ENCODE measurements at places on chromosomes 3 and 15. TPM values are rescaled to one million over a fixed set of nuclear protein-coding genes. Genes with fewer than 3 reads are reported as not detected.

LRRN1 gene
- total RNA-seq, result 6.9 TPM

CEP19 gene
- 4.6 TPM for total RNA-seq

GOLGA8A gene
- total RNA-seq, result 242 TPM

ATP13A5 gene
- total RNA-seq, result not detected

C2CD4B gene
- not detected for total RNA-seq

ANKRD63 gene
- 0.31 TPM for total RNA-seq

TEX9 gene
- total RNA-seq, result 3.0 TPM

DNA sequence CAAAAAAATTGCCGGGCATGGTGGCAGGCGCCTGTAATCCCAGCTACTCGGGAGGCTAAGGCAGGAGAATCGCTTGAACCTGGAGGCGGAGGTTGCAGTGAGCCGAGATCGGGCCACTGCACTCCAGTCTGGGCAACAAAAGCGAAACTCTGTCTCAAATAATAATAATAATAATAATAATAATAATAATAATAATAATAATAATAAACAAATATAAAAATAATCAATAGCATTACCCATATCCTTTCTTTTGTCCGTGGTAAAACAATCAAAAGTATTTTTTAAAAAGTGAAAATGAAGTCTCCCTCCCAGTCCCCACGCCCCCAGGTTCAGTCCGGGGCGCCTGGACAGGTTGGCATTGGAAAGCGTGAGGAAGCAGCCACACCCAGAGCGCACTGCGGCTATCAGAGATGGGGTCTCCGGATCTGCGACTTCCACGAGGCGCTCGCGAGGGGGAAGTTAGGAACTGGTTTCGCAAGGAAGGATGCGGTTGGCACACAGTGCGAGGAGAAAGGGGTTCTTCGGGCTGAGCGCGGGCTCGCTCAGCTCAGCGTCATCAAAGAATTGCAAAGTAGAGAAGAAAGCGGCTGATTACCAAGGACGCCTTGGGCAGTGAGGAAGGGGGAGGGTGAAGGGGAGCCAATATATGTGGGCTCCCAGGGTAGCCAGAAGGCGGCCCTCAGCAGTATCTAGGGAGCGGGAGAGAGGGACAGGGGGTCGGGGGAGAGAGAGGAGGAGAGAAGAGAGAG lies 69.5 kb upstream of the EPHB3 start:
- no peak for DNase-seq
- no peaks in the 10 kb centered on the region for H3K36me3 ChIP-seq
- peak overlapping the region; percentile 76 for H3K4me3 ChIP-seq
- H3K27ac ChIP-seq, result peak overlapping the region; percentile 8
- peaks cover 54% of the 10 kb centered on the region for H3K27me3 ChIP-seq
- H3K4me1 ChIP-seq, result peaks cover 8% of the 10 kb centered on the region

GRCh38 chr15:55764398-55764797 lies 21.4 kb upstream of the PRTG start:
- DNase-seq, result no peak
- H3K27me3 ChIP-seq, result peaks cover 2% of the 10 kb centered on the region
- no peak overlapping the region for H3K27ac ChIP-seq

DNA sequence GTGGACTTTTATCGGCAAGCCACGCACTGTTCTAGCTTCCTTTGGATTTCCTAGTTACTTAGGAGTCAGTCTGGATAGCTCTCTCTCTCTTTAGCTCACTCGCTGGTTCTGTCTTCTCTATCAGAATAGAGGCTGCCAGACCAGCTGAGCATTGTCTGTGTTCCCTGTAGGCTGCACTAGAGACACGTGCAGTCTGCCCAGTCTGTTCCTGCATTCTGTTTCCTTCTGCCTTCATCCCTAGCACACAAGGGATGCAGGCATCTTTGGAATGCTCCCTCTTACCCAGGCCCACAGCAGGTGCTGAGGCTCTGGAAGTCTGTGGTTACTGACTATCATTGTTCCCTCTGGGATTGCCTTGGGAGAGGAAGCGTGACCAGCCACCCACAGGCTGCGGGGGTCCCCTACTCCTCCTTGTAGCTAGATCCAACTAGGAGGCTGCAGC lies 322.8 kb downstream of the ZNF621 start:
- peaks cover 6% of the 10 kb centered on the region for H3K4me1 ChIP-seq
- DNase-seq, result no peak
- no peaks in the 10 kb centered on the region for H3K36me3 ChIP-seq
- H3K27me3 ChIP-seq, result peaks cover 1% of the 10 kb centered on the region
- no peak overlapping the region for H3K27ac ChIP-seq

- H3K27me3 ChIP-seq, result peaks cover 11% of the 10 kb centered on the region
- no peak overlapping the region for H3K4me3 ChIP-seq
- H3K4me1 ChIP-seq, result no peaks in the 10 kb centered on the region
- H3K36me3 ChIP-seq, result no peaks in the 10 kb centered on the region
- no peak for DNase-seq
These were observed 6.9 kb upstream of the CFAP20DC start for GRCh38 chr3:59056706-59057105.

DNA sequence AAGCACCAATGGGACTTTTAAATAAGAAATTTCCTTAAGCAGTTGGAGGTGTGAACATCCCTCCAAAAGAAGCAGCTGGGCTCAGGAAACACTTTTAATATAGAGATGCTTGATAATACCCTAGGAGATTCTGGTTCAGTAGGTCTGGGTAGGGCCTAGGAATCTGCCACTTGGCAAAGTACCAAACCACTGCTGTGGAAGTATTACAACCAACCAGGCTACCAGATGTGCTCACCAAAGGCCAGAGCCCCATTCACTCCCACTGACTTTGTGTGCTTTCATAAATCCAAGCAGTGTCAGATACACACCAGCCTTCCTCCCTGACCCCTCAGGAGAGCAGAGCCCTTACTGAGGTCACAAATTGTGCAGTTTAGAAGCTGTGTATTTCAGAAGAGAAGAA lies 162.6 kb downstream of the CCNL1 start:
- peaks cover 2% of the 10 kb centered on the region for H3K27me3 ChIP-seq
- H3K4me1 ChIP-seq, result no peaks in the 10 kb centered on the region
- DNase-seq, result no peak
- no peak overlapping the region for H3K4me3 ChIP-seq
- no peaks in the 10 kb centered on the region for H3K36me3 ChIP-seq

DNA sequence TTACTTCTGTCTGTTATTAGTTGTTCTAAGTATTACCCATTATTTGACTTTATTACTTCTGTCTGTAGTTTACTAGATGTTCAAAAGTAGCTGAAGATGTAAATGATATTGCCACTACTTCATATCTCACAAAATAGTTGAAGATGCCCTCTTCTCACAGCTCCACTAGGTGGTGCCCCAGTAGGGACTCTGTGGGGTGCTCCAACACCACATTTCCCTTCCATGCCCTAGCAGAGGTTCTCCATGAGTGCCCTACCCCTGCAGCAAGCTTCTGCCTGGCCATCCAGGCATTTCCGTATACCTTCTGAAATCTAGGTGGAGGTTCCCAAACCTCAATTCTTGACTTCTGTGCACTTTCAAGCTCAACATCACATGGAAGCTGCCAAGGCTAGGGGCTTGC lies 80.8 kb downstream of the KCNH8 start:
- no peaks in the 10 kb centered on the region for H3K27me3 ChIP-seq
- H3K36me3 ChIP-seq, result no peaks in the 10 kb centered on the region
- H3K4me1 ChIP-seq, result peaks cover 6% of the 10 kb centered on the region

DNA sequence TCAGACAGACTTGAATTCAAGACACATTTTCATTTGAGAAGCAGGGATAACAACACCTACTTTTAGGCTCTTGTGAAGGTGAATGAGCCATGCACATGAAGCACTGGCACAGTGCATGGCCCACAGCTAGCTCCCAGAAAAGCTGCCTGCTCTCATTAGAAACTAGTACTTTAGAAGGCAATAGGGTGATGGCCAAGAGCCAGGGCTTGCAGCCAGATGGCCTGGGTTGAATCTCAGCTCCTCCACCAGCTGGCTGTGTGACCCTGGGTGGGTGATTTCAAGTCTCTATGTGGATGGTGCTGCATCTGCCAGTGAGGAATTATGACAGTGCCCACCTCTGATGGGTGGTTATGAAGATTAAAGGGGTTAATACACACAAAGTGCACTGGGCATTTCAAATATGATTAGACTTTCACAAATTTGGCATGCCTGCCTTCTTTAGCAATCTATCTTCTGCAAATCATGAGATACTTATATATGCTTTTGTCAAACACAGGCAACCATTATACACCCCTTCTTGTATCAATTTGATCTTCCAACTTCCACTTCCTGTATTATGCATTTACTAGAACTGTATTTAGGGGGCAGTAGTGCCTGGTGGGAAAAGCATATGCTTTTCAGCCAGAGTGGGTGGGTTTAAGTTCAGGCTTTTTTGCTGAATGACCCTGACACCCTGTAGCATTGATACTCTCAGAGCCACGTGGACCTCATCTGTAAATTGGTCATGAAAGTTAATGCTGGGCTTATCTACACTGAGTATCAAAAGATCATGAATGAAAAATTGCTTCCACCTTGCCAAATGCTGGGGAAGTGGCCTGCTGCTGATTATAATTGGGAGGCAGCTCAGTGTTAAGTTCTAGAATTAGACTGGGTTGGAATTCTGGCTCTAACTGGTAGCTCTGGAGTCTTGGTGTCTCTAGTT lies 34.7 kb upstream of the RBP1 start:
- no peaks in the 10 kb centered on the region for H3K27me3 ChIP-seq
- DNase-seq, result no peak
- H3K36me3 ChIP-seq, result peaks cover 20% of the 10 kb centered on the region
- H3K4me1 ChIP-seq, result no peaks in the 10 kb centered on the region
- H3K4me3 ChIP-seq, result no peak overlapping the region

DNA sequence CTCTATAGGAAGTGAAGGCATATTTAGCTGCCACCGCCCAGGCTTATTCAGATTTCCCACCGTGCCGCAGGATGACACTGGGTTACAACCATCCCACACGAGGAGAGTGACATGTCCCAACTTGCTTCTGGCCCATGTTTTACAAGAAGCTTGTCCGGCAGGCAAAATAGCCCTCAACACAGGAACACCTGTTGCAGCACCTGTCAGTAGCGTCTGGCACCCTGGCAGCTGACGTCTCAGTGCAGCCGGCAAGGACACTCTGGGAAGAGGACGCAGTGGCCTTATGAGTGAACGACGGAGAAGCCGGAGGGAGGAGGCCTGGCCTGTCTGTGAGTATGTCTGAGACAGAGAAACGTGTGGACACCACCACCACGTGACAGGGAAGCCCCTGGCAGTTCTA lies 32.1 kb downstream of the FAM174B start:
- no peak overlapping the region for H3K27ac ChIP-seq
- no peak for DNase-seq
- H3K36me3 ChIP-seq, result no peaks in the 10 kb centered on the region
- no peaks in the 10 kb centered on the region for H3K27me3 ChIP-seq

DNA sequence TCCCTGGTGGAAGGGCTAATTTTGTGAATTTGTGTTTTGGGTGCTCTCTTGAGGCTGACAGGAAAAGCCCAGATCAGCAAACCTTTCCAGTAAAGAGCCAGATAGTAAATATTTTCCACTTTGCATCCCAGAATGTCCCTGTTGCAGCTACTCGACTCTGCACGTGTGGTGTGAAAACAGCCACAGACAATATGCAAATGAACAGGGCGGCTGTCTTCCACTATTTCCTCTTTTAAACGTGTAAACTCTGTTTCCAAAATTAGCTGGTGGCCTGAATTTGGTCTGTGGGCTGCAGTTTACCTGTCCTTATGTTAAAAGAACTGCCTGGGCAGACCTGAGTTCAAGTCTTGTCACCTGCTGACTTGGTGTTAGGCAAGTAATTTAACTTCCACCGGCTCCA lies 202.7 kb downstream of the EDEM1 start:
- peaks cover 2% of the 10 kb centered on the region for H3K4me1 ChIP-seq
- no peaks in the 10 kb centered on the region for H3K36me3 ChIP-seq
- H3K4me3 ChIP-seq, result no peak overlapping the region

DNA sequence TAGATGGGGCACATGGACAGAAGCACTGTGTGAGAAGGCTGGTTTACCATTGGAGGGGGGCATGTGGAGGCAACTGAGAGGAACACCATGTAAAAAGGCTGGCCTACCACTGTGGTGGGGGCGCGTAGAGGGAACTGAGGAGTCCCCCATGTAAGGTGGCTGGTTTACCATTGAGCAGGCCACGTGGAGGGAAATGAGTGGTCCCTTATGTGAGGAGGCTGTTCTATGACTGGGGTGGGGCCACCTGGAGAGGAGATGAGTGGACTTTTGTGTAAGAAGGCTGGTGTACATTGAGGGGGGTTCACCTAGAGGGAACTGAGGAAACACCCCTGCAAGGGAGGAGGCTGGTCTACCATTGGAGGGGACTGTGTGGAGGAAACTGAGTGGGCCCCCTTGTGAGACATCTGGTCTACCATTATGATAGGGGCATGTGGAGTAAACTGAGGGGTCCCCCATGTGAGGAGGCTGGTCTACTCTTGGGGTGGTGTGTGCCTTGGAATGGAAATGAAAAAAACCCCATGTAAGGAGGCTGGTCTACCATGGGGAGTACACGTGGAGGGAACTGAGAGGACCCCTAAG lies 156.9 kb downstream of the FBLN2 start:
- H3K36me3 ChIP-seq, result peaks cover 2% of the 10 kb centered on the region
- H3K27me3 ChIP-seq, result peaks cover 13% of the 10 kb centered on the region
- H3K4me3 ChIP-seq, result no peak overlapping the region
- no peaks in the 10 kb centered on the region for H3K4me1 ChIP-seq
